ENCODE measurements at places on chromosomes 6 and 20.

DNA sequence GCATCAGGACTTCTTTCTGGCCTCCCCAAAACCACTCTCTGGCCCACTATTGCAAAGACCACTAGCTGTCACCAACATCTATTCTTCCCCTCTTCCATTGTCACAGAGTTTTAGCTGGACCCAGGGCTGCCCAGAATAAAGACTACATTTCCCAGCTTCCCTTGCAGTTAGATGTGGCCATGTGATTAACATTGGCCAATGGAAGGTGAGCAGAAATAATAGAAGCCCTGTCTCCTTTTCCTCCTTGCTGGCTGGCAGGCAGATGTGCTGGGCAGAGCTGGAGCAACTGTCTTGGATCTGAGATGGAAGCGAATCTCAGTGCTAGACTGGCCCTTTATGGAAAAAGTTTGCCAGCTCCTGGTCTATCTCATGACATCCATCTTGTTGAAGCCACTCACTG is 97.0 kb downstream of the KCNB1 start:
- DNase-seq, result peak; percentile 33

GRCh38 chr6:43275801-43276576 is 22.1 kb upstream of the SLC22A7 start:
- DNase-seq, result no peak

GRCh38 chr20:25247518-25247955 is 348 bp upstream of the PYGB start:
- no peak for DNase-seq

- peak; percentile 36 for DNase-seq
Measured at GRCh38 chr6:99344289-99344688, 5.2 kb downstream of the FAXC start.

- DNase-seq, result peak; percentile 99
Measured at GRCh38 chr6:3803627-3804468, 45.3 kb upstream of the FAM50B start.

DNA sequence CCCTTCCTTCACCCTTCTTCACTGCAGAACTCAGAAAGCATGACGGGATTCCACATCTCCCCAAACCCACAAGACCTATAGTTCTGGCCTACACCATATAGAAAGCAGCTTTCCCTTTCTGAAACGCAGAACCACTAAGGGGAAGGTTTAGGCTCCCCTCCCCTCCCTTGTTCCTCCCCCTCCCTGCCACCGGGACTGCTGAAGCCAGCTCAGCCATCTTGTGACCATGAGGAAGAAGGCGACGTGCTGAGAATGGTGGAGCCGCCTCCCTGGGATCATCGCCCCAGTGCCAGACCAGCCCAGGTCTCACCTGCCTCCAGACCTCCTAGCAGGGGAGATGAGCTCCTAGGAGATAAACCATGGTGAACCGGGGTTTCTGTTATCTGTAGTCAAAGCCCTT is 19.6 kb downstream of the SERPINB6 start:
- no peak for DNase-seq

- no peak for DNase-seq
Measured at GRCh38 chr6:17059850-17060249, 42.0 kb upstream of the STMND1 start.

GRCh38 chr20:55153001-55153645 is 677.7 kb downstream of the DOK5 start:
- no peak for DNase-seq

Data from fibroblast of the aortic adventitia (primary cell).